ENCODE measurements at places on chromosomes 12 and 14.

- no peak for DNase-seq
Observed at GRCh38 chr14:102568115-102568614, 24.3 kb upstream of the RCOR1 start.

DNA sequence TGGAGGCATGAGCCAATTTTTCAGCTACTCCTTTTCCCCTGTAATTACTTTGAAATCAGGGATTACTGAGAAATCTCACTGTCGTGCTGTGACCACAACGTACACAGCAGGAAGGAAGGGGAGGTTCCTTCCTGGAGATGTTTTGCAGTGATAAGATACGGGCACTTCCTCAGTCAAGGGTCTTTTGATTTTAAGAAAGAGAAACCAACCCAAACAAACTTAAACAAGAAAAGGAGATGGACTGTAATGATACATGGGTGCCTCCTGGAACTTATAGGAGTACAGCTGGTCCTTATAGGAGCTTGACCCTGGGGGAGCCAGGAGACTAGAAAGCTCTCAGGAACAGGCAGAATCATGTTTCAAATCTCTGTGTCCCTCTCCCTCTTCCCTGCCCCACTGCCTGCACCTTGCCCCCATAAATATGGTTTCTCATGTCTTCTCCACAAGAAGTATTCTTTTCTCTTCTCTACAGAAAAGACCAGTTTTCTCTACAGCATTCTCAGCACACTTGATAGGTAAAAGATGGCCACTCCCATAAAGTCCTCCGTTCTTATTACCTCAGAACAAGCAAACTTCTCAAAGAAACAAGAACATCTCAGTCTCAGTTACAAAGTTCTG, 281.1 kb upstream of the AMIGO2 start:
- no peak for DNase-seq

- no peak for DNase-seq
Observed at GRCh38 chr12:100674036-100674888, 100.8 kb downstream of the GAS2L3 start.

DNA sequence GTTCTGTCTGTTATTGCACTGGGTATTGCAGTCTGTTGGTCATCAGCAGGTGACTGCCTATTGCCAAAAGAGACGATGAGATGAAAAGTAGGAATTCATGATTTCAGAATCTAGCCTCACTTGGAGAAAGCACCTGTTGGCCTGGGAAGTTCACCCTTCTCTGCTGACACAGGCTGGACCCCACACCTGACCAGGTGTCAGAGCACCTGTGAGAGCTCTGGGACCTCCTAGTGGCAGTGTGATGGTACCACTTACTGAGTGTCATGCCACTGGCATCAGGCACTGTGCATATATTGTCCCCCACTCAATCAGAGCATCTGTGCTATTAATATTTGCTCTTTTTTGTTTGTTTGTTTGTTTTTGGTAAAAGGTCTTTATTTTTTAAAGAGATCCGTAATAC, 68.0 kb downstream of the RASSF3 start:
- DNase-seq, result no peak

- DNase-seq, result no peak
Observed at GRCh38 chr12:120557589-120557988, 23.4 kb downstream of the RNF10 start.

DNA sequence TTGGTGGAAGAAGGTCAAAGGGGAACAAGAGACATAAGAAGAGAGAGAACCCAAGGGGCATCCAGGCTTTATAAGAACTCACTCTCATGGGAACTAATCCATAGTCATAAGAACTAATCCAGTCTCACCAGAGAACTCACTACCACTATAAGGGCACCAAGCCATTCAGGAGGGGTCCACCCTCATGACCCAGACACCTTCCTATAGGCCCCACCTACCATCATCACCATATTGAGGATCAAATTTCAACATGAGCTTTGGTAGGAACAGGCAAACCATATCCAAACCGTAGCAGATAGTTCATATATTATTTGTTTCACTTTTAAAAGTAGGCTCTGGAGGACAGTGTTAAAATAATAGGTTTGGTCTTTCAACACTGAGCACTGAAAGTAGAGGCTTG, 350.1 kb downstream of the TMTC2 start:
- DNase-seq, result no peak

DNA sequence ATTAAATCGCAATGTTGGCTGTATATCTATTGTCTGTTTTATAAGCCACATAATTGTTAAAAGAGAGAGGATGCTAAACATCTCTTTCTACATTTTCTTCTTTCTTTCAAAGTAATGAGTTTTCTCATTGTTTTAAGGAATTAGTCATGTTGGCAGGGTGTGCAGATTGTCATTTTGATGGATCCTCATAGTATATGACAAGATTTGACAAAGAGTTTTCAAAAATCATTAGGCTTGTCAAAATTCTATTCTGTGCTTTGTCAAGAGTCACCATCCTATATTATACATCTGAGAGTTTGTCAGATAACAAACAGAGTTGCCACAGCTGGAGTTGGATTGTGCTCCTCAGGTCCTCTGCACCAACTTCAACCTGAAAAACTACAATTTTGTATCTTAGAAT, 35.4 kb upstream of the APPL2 start:
- no peak for DNase-seq

DNA sequence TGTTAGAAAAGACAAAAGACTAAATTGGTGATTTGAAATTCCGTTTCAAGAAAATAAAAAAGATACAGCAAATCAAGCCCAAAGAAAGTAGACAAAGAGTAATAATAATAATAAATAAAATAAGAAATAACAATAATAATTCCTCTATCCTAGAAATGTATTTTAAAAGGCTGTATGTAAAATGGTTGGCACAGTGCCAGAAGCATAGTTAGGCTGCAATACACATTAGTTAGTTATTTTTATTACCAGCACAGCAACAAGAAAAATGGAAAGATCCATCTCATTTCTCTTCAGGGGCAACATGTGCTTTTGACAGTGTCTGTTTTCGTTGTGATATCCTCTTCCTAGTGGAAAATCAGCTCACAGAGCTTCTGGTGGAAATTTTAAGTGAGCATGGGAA, 174.1 kb upstream of the TMTC1 start:
- no peak for DNase-seq

- DNase-seq, result no peak
Observed at GRCh38 chr14:103423050-103423461, 37.8 kb downstream of the MARK3 start.

GRCh38 chr12:2999265-2999841, 40.2 kb downstream of the TEAD4 start:
- no peak for DNase-seq

DNA sequence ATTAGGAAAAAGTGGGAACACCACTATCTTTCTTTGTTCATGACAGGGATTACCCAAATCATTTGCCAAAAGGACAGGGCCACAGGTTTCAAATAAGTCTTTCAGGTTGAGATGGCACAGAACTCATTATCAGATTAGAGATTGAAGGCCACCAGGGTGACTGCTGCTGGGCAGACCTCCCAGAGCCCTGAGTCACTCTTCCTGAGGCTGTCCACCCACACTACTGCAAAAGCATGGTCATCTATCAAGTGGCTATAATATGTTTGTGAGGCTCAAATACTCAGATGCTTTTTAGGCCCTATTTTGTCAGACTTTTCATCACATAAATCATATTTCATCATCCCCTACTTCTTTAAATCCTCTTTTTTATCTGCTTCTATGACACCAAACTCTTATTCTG, 155.3 kb upstream of the CCDC196 start:
- no peak for DNase-seq

- no peak for DNase-seq
Observed at GRCh38 chr12:120497524-120498150, 1.7 kb downstream of the DYNLL1 start.

- DNase-seq, result no peak
Observed at GRCh38 chr14:61552241-61552640, 143.1 kb upstream of the HIF1A start.

DNA sequence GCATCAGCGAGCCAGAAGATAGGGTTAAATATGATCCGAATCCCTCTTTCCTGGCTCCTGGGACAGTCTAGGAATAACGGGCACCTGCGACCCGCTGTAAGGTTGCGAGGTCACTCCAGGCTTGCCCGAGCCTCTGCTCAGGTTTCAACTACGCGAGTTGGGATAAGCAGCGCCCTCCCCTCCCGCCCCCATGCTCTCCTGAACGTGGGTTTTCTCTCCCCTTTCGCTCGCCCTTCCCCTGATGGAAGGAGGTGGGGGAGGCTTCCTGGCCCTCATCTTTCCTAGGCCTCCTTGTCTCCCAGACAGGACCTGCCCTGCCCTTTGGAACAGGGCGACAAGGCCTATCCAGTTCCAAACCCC, 753 bp upstream of the ATP5MC2 start:
- DNase-seq, result no peak

DNA sequence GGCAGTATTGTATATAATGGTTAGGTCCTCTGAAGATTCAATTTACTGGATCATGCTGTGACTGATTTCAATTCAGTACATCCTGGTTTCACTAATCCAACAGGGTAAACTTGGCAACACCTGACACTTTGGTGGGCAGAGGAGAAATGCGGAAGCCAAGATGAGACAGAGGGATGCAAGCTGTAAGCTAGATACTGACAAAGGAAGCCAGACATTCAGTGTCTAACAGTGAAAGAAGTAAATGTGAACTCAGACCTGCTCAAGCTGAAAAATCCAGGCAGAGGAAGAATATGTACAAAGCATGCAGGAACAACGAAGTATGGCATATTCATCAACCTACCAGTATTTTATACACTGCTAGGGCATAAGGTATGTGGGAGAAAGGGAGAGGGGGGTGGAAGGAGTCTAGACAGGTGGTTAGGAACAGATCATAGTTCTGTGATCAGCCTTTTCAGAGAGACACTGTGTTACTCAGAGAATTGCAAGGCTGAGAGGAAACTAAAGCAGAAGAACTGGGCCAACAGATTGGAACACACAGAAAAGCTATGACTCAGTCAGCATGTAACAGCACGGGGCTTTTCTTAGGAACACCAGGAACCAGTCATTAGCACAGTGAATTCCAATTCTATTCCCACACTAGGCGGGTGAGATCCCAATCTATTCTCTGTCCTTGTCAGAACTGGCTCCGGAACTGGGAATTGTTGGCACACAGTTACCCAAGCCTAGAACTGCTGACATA, 40.3 kb downstream of the NELL2 start:
- no peak for DNase-seq

DNA sequence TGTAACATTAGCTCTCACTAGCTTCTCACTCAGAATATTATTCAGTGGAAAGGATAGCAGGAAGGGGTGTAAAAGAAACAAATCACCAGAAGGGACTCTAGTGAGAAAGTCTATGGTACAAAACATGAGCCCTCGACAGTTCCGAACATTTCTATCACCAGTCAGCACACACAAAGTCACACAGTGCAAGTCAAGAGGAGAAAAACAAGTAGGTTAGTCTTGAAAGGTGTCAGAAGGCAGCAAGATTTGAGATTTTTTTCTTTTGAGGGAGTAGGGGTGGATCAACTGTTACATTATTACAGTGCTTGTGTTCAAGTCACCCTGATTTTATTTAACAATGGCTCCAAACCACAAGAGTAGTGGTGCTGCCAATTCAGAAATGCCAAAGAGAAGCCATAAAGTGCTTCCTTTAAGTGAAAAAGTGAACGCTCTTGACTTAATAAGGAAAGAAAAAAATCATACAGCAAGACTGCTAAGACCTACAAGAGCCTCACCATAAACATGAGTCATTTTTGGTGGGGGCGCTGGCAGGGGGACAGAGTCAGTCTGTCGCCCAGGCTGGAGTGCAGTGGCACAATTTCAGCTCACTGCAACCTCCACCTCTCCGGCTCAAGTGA, 42.3 kb downstream of the GNS start:
- DNase-seq, result no peak

DNA sequence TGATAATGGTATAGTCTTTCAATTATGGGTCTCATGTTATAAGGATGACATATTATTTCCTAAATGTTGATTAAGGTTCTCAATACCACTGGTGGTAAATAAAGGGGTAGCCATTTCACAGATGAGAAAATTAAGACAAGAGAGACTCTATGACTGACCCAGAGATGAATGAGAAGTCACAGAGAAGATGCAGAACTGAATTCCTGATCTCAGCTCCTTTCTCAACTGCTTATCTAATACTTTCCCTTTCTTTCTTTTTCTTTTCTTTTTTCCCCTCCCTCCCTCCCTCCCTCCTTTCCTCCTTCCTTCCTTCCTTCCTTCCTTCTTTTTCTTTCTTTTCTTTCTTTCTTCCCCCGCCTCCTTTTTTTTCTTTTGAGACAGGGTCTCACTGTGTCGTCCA, 8.3 kb upstream of the PTGR2 start:
- DNase-seq, result no peak

DNA sequence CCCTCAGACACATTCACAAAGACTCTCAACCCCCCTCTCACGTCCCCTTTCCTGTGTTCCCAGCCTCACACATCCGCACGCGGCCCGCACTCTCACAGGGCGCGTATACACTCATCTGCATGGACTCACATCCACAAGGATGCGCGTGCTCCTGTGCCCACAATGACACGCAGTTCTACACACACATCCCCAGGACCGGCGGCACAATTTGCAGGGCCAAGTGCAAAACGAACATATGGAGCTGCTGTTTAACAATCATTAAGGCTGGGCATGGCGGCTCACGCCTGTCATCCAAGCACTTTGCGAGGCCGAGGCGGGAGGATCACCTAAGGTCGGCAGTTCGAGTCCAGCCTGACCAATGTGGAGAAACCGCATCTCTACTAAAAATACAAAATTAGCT, 36.4 kb upstream of the EML1 start:
- no peak for DNase-seq

- no peak for DNase-seq
Observed at GRCh38 chr12:58728397-58728796, 191.9 kb downstream of the LRIG3 start.

DNA sequence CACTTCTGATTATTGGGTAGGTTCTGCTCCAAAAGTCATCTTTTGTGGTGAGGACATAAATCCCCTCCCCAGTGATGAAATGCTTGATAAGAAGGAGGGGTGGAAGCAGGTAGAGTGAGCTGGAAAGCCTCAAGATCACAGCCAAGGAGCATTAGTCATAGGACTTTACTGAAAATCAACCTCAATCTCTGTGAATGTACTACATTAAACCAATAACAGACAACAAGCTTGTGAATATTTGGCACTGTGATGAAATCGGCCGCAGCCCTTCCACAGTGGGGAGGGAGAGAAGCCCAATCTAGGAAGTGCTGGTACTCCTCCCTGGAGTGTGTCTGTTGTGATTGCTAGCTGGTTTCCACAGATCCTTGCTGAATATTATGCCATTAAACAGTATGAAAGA, 41.2 kb upstream of the PTCSC3 start:
- no peak for DNase-seq

DNA sequence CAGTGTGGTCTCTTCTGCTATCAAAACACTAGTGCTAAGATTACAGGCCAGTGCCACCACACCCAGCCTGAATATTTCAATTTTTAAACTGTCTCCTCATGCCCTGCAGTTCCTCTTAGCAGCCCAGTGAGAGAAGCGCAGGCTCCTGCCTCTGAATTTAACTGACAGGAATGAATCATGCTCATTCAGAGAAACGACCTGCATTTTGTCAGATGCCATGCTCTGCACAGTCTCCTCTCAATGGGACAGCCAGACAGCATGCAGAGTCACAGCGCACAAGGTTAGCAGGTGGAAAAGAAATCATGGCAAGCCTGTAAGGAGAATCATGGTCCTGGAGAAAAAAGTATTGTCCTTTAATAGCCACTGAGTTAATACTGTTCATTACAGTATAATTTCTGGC, 691.0 kb upstream of the SEL1L start:
- DNase-seq, result no peak

GRCh38 chr12:70247653-70248199, 4.5 kb downstream of the CNOT2 start:
- DNase-seq, result no peak

- DNase-seq, result no peak
Observed at GRCh38 chr12:118611295-118611694, 234.9 kb downstream of the SUDS3 start.

GRCh38 chr12:112275207-112275606, 107.0 kb downstream of the HECTD4 start:
- DNase-seq, result no peak

- no peak for DNase-seq
Observed at GRCh38 chr12:6666211-6666610, 3.3 kb upstream of the ING4 start.
